ENCODE measurements at places on chromosomes 5 and 9.

DNA sequence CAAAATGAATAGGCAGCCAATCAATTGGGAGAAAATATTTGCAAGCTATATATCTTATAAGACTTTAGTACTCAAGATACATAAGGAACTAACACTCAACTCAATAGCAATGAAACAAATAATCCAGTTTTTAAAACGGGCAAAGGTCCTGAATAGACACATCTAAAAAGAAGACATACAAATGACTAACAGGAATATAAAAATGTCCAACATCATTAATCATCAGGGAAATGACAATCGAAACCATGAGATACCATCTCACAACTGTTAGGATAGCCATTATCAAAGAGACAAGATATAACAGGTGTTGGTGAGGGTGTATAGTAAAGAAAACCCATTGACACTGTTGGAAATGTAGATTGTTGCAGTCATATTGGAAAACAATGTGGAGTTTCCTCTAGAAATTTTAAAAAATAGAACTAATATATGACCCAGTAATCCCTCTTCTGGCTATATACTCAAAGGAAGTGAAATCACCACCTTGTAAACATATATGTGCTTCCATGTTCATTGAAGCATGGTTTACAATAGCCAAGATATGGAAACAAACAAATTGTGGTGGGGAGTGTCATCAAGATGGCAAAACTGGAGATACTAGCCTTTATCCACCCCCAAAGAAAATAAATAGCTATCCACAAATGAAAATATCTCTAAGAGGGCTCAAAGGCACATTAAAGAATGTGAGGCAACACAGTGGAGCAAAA, 13.9 kb upstream of the BTNL3 start:
- DNase-seq = no peak

GRCh38 chr5:39411061-39411460, 13.7 kb downstream of the DAB2 start:
- DNase-seq = no peak

GRCh38 chr9:119801311-119801710, 432.1 kb upstream of the BRINP1 start:
- no peak for DNase-seq

DNA sequence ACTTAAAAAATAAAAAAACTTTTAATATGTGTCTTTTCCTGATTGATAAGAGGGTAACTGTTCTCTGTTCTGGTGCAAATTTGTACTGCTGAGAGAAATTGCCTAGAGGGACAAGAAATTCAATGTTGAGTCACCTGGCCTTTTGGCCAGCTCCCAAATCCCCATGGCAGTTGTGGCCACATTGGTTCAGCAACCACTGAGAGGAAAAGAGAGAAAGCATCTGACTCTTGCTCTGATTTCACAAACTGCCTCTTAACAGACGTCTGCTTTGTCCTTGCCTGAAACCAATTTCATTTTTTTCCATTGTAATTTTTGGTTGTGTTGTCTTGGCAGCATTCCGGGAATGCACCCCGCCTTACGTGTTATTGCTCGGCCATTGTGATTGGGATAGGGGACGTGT, 42.4 kb downstream of the NTRK2 start:
- no peak for DNase-seq

DNA sequence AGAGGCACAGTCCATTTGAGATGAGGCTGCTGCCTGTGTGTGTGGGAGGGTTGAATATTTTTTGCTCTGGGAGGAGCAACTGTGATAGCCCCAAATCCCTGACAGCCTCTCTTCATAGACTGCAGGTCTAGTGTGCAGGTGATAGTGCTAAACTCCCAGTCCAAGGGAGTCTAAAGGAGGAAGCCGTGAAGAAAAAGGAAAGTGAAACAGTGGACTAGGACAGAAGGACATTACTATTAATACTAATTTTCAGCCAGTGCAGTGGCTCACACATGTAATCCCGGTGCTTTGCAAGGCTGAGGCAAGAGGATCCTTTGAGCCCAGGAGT, 295.0 kb downstream of the PDE4D start:
- DNase-seq = no peak

DNA sequence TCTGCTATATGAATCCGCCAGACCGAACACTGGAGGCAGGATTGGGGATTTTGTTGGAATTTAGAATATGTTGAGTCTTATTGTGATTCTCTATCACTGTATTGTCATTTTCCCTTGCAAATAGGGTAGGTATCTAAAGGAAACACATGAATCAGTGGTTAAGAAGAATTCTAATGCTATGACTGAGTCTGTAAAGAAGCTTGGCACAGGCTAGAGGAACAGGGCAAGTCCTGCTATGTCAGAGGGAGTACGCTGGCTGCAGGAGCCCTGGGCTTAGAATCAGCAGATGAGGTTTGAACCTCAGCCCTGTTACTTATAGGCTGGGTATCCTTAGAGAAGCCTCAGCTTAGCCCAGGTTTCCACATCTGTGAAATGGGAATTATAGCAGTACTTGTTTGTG, 198.1 kb downstream of the NR3C1 start:
- DNase-seq = no peak

DNA sequence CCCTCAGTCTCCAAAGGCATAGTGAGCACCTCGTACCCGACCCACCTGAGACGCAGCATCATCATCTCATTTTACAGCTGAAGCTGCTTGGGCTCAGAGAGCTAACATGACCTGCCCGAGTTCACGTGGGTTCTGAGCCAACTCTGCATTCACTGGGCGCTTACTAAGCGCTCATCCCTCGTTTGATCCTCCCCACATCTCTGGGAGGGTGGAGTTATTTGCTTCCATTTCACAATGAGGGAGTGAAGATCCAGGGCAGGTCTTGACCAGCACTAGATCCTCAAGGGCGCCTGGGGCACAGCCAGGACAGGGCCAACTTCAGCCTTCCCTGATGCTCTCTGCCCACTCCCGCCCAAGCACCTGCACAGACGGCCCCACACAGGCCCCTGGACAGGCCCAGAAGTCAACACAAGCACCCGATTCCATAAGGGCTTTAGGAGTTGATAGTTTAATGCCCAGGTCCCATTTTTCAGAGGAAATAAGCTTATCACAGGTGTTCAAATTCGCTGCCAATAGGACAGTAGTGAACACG, 80.8 kb downstream of the HRH2 start:
- DNase-seq = no peak

- no peak for DNase-seq
Measured at GRCh38 chr5:147673266-147673665, 109.3 kb downstream of the JAKMIP2 start.

GRCh38 chr5:91297994-91298393, 85.1 kb downstream of the ARRDC3 start:
- no peak for DNase-seq

DNA sequence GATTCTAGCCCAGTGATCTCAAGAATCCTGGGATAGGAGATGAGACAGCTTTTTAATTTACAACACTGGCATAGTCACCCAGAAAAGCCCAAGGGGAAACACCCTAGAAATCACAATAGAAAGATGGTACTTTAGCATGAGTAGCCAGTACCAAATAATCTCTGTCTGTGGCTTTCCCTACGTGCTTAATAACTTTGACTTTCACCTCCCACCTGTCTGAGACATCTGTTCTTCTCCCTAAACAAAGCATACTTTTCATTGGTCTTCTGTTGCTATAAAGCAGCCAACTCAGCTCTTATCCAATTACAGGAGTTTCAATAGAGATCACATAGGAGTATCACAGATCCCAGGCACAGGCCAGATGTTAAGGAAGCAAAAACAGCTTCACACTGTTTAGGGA, 10.4 kb downstream of the MARCHF3 start:
- DNase-seq = no peak

DNA sequence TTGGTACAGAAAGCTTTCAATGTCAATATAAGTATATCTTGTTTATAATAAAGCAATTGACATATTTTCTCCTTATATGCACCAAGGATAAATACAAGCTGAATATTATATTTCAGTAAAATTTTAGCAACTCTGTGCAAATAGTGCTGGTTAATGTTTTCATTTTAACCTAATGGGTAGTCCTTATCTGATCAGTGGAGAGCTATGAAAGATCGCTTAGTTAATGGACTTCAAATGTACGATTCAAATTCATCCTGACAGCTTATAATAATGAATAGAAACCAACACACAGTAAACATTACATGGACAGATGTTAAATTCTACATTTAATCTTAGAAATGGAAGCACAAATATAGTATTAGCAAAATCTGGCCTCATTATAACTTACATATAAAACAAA, 1495.2 kb upstream of the C9orf72 start:
- no peak for DNase-seq

DNA sequence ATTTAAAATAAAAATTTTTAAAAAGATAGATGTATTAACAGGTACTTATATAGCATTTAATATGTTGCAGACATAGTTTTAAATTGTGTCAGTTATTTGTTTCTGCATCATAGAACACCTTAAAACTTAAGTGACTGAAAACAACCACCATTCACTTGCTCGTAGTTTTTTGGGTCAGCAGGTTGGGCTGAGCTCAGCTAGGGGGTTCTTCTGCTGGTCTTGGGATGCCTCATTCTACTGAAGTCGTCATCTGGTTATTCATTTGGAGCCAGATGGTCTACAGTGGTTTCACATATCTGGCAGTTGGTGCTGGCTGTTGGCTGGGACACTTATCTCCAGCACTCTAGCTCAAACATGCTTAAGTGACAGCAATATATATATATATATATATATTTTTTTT, 29.6 kb downstream of the PSAT1 start:
- DNase-seq = no peak

- DNase-seq = no peak
Measured at GRCh38 chr5:99019812-99020697, 91.2 kb upstream of the CHD1 start.

- no peak for DNase-seq
Measured at GRCh38 chr9:529731-530130, 311.8 kb upstream of the DMRT1 start.

DNA sequence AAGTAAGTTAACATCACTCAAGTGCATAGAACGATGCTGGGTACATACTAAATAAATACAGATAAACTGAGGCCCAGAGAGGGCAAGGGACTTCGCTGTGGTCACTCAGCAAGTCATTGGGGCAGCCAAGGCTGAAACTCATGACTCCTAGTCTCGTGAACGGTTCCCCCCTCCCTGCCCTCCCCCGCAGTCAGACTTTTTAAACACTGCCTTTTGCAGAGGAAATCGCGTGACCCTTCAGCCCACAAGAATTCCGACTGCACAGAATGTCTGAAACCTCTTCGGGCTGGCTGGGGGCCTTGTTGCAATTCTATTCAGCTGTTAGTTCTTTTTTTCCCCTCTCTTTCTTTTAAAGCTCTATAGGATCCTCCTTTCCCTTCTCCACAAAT, 28.1 kb downstream of the NEK6 start:
- no peak for DNase-seq

DNA sequence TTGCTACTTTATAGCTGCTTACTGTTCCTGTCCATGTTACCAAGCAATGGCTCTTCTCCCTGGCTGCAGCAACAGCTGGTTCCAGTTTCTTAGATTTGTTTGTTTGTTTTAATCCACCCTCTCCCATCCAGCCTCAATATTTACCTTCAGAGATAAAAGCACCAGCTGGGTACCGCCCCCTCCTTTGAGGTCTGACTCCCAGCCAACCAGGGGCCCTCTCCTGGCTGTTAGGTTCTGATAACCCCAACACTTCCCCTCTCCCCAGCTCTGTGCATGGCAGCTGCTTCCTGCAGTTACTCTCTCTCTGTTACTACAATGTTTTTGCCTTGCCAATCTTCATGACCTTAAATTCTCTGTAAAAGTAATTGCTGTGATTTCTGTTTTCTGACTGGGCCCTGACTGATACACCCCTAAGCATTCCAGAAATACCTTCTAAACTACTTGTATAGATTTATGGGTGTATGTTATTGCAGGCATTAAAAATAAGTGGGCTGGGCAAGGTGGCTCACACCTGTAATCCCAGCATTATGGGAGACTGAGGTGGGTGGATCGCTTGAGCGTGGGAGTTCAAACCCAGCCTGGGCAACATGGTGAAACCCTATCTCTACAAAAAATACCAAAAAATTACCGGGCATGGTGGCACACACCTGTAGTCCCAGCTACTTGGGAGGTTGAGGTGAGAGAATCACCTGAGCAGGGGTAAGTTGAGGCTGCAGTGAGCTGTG, 2.6 kb upstream of the GCNT1 start:
- peak; percentile 37 for DNase-seq

DNA sequence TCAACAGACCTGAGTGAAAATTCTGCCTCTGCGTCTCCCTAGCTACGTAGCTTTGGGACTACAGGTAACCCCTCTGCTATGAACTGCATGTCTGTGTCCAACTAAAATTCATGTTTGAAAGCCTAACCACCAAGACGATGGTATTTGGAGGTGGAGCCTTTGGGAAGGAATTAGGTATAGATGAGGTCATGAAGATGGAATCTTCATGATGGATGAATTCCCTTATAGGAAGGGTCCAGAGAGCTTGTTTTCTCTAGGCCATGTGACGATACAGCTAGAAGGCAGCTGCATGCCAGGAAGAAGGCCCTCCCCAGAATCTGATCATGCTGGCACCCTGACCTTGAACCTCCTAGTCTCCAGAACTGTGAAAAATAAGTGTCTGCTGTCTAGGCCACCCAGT, 296.4 kb downstream of the SLIT3 start:
- no peak for DNase-seq

- DNase-seq = no peak
Measured at GRCh38 chr5:76204713-76205112, 121.5 kb downstream of the SV2C start.

DNA sequence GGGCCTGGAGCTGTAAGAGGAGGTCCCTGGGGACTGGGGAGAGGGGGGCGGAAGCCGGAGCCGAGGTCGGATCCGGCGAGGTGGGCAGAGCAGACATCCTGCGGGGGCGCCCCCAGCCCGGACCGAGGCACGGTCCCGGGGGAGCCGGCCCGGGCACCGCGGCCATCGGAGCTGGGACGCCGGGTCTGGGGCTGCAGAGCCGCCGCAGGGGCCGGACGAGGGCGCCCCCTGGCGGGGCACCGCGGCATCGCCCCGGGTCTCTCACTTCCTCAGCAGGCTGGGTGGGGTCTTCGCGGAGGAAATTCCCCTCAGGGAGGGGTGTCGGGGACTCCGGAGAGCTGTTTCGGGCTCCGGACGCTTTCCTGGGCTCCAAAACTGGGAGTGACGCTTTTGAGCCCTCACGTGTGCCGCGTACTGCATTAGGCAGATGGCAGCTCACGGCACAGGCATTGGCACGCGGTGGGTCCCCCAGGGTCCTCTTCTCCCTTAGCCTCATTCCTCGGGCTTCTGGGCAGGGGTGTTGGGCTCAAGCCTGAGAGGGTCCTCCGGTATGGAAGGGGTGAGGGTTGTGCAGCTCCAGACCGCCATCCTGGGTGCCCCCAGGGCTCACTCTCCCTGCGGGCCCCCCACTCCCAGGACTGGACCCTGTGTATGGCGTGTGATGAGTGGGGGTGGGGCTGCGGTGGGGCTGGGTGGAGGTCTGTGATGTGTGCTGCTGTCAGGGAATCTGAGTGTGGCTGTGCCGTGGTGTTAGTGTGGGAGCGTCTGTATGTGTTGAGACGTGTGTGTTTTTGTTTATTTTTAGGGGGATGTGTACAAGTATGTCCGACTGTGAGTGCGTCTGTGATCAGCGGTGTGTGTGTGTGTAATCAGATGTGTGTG, 29.6 kb downstream of the LHX2 start:
- DNase-seq = no peak

DNA sequence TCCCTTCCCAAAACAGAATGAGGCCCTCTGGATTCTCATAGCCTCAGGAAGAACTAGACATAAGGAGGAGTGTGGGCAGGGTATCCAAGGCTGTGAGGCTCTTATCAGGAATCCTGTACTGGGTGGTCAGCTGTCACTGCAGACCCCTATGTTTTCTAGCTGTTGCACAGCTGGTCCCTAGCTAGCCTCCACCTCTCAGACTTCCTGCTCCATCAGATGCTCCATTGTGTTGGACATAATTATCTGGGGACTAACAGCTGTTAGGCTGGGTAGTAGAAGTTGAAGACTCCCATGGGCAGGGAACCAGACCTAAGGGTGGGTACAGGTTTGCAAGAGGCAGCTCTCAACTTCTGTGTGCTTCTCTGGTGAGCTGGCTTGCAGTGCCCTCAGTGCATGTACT, 18.4 kb downstream of the FAM219A start:
- no peak for DNase-seq

Measured in NCI-H187 (cell line).